ENCODE measurements at places on chromosomes 6 and 20. TPM values are rescaled to one million over a fixed set of nuclear protein-coding genes. Genes with fewer than 3 reads are reported as not detected.

KCNK17 gene
- total RNA-seq, result 0.50 TPM

- no peak for ATAC-seq
Observed at GRCh38 chr20:45971425-45971674, 653 bp downstream of the ZNF335 start.

FLRT3 gene
- total RNA-seq, result 1.4 TPM

GSTA3 gene
- total RNA-seq, result not detected

DNA sequence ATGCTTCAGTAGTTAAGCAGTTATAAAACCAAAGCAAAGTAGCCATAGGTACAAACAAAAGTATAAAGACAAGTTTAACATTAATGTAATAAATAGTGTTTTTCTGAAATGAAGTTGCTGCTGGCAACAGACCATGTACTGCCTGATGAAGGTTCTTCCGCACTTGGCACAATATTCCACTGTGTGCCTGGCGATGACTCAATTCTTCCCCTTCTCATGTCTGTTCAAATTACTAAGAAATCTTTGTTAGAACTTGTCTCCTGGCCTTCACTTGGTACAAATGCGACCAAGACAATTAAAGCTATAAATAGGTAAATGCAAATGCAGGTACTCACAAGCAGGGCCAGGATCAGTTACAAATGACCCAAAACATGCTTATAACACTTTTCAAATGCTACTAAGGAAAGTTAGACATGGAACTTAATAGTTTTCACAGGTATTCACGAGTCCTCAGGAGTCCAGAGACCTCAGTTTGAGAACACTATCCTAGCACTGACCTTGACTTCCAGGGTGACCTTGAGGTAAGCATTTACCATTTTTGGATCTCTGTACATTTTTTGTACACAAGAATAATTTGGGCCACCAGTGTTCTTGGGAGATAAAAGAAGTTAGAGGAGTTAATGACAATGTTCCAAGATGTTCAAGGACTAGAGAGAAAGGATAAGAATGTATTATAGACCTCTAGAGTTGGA, 8.1 kb upstream of the DDR1 start:
- no peak for ATAC-seq

DNA sequence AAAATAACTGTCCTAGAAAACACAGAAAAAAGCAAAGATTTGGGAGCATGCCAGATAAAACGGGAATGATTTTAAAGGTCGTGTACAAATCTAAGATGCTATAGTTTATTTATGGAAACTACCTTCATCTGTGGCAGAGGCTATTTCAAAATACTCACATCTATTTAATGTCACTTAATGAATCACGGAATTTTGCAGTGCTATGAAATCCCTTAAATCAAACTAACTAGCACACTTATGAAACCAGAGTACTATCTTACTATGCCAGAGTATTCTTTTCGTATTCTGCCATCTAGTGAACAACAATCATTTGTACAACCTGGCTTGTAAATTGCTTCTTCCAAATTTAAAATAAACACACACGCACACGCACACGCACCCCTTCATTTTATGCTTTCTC, 77.9 kb upstream of the BMP5 start:
- ATAC-seq, result no peak

GRCh38 chr6:21143645-21144044, 449.9 kb upstream of the SOX4 start:
- ATAC-seq, result no peak

GRCh38 chr6:45830441-45831139, 185.1 kb downstream of the CLIC5 start:
- ATAC-seq, result no peak

DNA sequence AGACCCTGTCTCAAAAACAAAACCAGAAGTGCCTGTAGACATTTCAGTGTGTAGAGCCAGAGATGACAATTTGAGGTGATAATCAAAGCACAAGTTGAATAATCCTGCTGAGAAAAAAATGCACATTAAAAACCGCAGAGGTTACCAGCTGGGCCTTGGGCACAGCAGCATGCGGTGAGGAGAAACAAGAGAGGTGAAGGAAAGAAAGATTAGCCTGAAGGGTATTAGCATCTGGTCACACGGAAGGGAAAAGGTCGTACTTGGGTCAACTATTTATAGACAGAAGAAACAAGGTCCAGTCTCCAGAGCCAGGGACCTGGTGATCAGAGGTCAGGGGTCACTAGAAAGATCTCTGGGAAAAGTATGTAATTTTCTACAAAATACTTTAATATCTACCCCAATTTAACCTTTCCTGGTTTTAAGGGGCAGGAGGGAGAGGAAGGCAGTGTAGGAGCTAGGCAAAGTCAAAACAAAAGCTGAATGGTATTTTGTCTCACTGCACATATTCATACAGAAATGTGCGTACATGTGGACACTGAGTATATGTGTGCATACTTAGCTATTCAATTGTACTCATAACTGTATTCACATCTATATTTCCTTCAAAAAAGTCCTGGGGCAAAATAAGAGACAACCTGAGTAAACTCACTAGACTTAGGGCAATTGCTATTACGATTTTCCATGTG, 10.1 kb downstream of the MAP7 start:
- no peak for ATAC-seq

SIRPD gene
- 0.28 TPM for total RNA-seq
